NCI-H1417 treated with DMSO at 0.1 percent for 48 hours (cell line): ENCODE measurements at places on chromosomes 6 and 20.

DNA sequence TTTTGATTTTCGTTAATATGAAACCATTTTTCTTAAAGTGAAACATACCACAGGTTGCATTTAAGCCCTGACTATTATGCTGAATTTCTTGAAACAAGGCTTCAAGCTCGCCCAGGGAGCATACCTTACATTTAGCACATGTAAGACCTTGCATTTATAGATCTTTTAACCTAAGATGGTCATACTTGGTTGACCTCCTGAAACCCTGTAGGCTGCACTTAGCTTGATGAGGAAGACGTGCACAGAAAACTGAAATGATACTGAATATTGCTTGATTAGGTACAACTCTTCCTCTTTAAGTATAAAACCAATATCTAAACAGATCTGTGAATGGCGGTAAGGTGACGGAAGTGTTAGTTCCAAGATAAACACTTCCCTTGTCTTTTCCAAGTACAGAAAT is 82.2 kb downstream of the CTNNBL1 start:
- DNase-seq, result no peak

- DNase-seq, result no peak
Observed at GRCh38 chr20:7654231-7654630, 286.0 kb downstream of the HAO1 start.

DNA sequence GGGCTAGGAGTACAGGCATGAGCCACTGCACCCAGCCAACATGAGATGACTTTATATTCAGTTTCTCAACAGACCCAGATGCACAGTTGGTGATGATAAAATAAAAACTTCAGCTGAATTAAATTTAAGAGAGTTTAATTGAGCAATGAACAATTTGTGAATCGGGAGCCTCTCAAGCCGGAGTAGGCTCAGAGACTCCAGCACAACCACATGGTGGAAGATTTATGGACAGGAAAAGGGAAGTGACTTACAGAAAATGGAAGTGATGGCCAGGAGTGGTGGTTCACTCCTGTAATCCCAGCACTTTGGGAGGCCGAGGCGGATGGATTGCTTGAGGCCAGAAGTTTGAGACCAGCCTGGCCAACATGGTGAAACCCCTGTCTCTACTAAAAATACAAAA is 10.4 kb upstream of the BCAS4 start:
- DNase-seq, result no peak

DNA sequence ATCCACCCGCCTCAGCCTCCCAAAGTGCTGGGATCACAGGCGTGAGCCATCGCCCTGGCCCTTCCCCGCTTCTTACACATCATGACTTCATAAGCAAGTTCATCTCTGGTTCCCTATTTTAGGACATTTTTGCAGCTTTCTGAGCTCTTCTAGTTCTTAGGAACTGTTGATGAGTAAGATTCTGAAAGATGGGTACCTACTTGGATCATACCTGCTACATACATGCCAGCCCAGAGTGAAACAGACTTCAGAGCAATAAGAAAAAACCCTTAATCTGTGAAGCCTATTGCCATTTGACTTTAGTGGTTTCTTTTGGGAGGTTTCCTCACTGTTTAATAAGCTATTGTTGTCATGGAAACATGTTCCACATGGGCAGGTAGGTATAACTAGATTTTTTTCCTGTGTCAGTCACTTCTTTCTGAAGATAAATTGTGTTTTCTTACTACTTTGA is 27.9 kb upstream of the TMEM217 start:
- DNase-seq, result no peak

- no peak for DNase-seq
Observed at GRCh38 chr20:48653706-48654051, 174.1 kb downstream of the PREX1 start.

- DNase-seq, result no peak
Observed at GRCh38 chr6:83065511-83066192, at the start of gene UBE3D. TSS of gene UBE3D (minus strand) at chr6:83065841. CDS start at chr6:83065718, 123 bp downstream.

- no peak for DNase-seq
Observed at GRCh38 chr6:70164556-70164955, 138.3 kb downstream of the COL9A1 start.

- peak; percentile 24 for DNase-seq
Observed at GRCh38 chr6:28606424-28607391, 81.0 kb downstream of the GPX5 start.

- DNase-seq, result no peak
Observed at GRCh38 chr6:10390495-10391298, 24.2 kb downstream of the TFAP2A start.

- DNase-seq, result peak; percentile 35
Observed at GRCh38 chr20:63957004-63957689, 931 bp upstream of the UCKL1 start.

DNA sequence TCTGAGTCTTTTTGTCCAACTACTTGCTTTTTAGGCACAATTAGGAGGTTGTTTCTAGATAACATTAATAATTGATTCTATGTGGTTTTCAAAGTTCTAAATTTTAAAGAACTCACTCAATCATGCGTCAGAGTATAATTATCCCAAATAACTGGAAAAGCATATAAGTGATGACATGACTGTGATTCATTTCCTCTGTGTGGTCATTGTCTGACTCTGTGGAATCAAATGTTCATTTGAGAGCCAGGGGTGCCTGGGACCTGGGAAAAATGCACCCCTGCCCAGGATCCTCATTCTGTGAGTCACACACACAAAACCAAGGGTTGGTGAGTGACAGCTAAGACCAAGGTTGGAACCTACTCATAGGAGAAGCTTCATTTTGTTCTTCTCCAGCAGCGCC is 127.1 kb upstream of the MLIP start:
- DNase-seq, result no peak

DNA sequence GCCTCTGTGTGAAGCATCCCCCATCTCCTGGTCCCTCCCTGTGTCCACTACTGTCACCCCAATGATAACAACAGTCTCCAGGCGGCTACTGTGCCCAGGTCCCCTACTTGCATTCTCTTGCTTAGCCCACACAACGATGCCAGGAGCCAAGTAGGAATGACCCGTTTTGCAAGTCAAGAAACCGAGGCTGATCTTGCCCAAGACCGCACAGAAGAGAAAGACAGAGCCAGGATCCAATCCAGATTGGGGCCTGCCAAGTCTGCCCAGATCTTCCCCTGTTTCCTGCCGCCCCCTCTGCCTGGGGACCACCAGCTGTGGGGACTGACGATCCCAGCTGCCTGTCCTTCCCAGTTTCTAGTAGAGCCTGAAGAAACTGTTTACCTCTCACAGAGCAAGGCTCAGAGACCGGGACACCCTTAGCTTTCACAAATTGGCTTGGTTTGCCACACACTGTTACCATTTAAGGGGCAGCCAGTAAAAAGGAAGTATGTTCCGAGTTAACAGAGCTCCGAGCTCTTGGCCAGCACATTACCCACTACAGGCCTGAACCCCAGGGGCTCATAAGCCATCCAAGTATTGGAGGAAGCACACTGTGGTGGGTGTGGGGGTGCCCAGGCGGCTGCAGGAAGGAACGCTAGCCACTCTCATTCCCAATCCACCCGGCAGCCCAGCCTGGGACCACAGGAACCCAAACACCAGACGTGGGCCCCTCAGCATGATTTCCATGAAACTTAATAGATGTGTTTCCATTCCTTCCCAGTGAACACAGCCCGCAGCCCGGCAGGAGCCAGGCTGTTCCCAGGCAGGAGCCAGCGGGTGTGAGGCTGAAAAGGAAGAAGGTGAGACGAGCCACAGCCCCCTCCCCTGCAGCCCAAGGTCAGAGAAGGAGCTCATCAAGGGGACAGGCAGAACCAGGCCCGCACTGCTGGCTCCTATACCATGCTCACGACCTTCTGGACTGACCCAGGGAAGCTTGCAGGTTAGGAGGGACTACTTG is 7.9 kb downstream of the KIAA1755 start:
- DNase-seq, result no peak

DNA sequence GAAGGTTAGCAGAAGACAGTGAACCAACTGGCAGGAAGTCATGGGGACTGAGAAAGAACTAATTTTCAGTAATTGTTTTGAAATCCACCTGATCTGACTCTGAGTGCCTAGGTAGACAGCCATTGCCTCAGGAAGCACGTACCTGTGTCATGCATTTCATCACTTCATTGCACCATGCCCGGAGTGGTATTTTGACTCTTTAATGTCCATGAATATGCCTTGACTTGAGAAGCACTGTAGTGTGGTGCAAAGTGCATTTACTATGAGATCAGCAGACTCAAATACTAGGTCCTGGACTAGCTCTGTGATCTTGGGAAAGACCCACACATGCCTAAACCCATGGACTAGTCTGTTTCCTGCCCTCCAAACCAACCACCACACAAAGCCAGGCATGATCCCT is 370.9 kb upstream of the MARCKS start:
- no peak for DNase-seq

DNA sequence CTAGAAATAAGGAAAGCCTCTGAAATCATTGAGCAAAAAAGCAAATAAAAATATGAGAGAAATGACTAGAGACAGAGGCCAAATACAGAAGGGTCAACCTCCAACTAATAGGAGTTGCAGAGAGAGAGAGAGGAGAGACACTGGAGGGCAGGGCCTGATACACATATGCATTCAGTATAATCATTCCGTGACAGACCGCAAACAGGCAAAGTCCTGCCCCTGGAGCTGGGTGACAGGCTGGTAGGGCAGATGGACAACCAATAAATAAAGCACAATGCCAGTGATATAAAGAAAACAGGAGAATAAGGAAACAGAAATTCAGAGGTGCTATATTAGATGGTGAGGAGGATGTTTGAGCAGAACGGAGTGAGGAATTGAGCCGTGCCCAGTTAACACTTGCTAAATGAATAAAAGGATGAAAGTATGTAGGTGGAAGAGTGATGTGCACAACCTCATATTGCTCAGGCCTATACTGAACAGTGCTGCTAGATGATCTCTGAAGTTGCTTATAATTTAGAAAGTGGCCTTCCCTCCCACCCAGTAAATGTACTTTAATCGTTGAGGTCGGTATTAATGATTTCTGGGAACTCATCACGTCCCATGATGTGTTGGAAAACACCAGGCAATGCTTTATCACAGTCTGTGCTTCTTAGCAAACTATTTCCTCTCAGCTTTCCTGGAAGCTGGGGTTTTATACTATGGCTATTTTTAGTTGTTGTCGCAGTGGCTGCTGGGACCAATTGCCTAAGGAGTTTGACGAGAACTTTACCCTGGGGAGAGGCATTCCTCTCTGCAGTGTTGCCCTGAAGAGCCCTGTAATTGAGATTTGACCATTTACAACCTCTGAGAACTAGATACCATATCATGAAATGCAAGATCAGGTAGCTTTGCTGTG is 37.6 kb upstream of the CLIC5 start:
- DNase-seq, result no peak

- no peak for DNase-seq
Observed at GRCh38 chr20:47708953-47709833, 76.1 kb downstream of the SULF2 start.

GRCh38 chr20:23179766-23180403 is 93.8 kb upstream of the CD93 start:
- DNase-seq, result no peak

DNA sequence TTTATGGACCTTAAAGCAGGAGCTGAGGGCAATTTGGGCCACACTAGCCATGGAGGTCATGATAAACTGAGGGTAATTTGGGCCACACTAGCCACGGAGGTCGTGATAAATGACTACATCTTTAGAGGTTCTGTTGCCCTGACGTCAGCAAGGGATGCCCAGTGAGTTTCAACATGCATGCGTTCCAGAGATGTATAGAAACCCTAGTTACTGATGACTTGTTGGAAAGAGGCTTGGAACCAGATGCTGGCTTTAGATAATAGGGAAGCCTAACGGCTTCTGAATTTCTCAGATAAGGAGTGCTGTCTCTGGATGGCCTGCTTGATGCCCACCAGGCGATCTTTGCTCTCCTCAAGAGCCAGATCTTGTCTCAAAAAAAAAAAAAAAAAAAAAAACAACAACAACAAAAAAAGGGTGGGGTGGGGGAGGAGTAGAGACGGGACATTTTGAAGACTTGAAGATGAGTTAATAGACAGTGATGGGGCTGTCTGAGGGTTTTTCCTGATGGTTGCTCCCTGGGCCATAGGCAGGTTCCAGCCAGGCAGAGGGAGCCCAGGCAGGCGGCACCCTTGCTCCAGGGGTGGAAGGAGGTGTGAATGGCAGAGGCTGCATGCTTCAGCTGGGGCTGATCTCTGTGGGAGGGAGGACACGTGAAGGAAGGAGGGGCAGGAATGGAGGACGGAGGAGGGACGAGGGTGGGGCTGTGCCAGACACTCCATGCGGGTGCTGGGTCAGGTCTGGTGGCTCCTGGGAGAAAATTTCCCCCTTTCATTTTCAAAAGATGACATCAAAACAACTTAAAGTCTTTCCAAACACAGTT is 27.0 kb upstream of the FRMD1 start:
- DNase-seq, result no peak

DNA sequence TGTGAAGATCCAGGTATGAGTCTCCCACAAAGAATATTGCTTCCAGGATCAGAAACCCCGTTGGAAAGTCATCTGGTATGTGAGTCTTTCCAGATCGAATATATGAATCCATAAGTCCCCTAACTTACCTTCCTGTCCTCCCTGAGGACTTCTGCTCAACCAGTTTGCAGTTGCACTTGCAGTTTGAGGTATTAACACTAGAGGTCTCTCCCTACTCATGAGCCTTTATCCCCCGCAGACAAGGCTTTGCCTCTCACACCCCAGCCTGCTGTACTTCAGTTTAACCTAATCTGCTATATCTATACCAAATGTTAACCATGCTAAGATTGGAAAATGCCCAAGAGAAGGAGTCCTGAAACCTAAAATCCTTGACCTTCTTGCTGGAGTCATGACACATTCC is 135.3 kb upstream of the DEFB112 start:
- DNase-seq, result no peak

- DNase-seq, result no peak
Observed at GRCh38 chr20:11140359-11140758, 466.6 kb upstream of the JAG1 start.

GRCh38 chr6:166304106-166304505 is 4.1 kb downstream of the PRR18 start:
- DNase-seq, result no peak

GRCh38 chr6:40947876-40948526 is 91.0 kb downstream of the UNC5CL start:
- DNase-seq, result no peak

- DNase-seq, result peak; percentile 79
Observed at GRCh38 chr6:133741375-133741861, 147.5 kb upstream of the TCF21 start.

GRCh38 chr6:136209496-136209895 is 40.6 kb downstream of the MTFR2 start:
- no peak for DNase-seq

DNA sequence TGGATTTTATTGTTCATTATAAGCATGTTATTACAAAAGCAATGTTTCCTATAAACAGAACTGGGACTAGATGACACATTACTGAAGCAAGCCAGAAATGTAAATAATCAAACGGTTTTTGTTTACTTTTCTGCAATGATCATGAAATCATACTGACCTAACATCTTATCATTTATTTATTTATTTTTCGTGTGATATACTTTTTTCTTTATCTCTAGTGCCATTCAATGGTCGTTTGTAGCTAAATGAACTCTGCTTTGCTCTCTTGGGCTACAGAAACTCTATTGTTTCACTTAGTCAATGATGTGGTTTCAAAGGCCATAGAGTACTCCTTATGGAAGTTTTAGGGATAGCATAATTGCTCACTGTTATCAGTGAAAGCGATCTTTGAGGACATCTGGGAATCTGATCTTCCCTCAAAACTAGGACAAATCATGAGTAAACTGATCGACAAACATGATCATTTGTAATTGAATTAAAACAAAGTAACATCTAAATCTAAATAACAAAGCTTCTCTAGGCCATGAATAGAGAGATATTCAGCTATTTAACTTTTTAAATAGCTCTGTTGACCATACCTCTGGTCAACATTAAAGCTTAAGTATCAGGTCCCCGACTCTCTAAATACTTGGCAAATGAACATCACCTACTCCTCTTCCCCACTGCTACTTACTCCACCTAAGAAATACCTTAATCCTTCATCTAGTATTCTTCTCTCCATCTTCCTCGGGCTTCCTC is 933.4 kb downstream of the TFAP2A start:
- no peak for DNase-seq
